ENCODE measurements at places on chromosomes 2 and 18.

DNA sequence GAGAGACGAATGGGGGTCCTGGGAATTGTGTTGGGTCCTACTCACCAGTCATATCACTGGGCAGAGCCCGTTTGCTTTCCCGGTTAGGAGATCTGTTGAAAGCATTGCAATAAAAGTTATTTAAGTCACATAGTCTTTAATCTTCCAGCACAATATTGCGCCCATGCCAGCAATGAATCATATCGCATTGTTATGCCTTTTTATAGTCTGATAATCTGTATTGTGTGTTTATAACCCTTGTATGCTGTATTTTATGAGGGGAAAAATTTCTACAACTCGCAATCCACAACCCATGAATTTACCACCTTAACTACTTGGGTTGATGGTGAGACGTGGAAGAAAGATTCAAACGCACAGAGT lies 211.9 kb upstream of the SMIM21 start:
- DNase-seq = no peak

- no peak for DNase-seq
Observed at GRCh38 chr2:134758633-134759032, 39.8 kb upstream of the TMEM163 start.

DNA sequence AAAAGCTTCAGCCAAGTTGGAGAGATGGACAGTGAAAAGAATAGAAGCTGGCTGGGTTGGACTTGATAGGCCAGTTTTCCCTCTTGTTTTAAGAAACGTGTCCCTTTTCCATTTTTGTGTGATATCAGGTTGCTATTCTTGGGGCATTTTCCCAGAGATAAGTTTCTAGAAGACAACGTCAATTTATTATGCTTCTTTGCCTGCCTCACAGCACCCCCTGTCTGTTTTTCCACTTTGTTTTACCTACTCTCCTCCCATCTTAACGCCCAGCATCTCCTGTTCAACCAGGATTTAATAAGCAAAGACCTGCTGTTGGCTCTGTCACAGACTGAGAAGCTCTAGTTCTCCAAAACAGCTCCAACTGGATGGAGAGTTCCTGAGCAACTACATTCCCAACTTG lies 317.8 kb upstream of the ZNF521 start:
- no peak for DNase-seq

DNA sequence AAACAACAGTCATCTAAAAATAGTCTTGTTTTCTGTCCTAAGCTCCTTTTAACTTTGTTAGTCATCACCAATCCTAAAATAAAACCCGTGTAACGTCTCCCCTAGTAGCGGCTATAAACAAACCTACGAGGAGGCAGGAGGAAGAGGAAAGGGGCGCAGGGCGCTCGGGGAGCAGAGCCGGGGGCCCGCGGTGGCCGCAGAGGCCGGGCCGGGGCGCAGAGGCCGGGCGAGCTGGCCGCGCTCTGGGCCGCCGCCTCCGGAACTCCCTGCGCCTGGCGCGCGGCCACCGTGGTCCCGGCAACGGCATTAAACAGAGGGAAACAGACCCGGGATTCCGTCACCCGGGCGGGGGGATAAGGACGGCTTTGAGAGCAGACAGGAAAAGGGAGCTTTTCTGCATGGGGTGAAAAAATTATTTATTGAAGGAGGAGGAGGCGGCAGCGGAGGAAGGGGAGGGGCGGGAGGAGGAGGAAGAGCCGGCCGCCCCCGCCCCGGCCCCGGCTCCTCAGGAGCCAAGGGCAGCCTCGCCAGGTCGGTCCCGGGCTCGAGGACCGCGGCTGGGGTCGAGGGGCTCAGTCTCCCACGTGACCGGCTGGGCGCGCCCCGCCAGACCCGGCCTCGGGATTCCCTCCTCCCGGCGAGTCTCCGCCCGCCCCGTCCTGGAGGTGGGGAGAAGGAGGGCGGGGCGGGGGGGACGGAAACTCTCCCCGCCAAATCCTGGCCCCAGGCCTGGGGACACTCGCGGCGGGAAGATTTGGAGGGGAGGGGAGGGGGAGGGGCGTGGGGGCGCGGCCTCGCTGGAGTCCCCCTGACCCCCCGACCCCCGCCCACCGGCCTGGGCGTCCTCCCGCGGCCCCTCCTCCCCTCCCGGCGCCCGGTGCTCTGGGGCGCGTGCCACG lies 1.8 kb upstream of the NFATC1 start:
- DNase-seq = peak; percentile 19

GRCh38 chr2:237625216-237625705 lies 2.1 kb upstream of the LRRFIP1 start:
- no peak for DNase-seq

- no peak for DNase-seq
Observed at GRCh38 chr2:224885836-224886547, 156.3 kb downstream of the DOCK10 start.

DNA sequence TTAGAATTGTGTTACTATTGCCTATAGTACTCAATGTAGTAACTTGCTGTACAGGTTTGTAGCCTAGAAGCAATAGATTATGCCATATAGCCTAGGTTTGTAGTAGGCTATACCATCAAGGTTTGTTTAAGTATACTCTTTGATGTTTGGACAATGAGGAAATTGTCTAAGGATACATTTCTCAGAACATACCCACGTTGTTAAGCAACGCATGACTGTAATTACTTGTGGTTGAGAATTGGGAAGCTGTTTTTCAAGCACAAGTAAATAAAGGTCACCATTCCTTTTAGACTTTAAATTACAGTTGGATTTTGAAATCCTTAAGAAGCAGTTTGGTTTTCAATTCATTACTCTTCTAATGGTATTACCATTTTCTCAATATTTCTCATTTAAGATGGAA lies 89.8 kb upstream of the KCNH7 start:
- no peak for DNase-seq

DNA sequence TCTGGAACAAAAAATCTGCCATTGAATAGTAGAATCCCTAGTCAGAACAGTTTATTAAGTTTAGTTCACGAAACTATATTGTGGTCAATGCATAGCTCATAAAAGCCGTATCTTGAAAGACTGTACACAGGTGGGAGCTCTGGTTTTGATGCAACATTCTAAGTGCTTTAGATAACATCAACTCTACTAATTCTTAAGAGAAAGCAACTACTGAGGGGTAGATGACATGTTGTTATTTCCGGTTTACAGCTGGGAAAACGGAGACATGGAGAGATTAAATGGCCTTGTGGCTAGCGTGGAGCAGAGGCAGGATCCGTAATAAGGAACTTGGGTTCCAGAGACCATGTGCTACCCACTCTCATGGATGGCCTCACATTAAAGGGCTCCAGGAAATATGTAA lies 4.2 kb upstream of the ITGA6 start:
- no peak for DNase-seq

GRCh38 chr2:189178726-189179569 lies 613 bp downstream of the COL5A2 start:
- DNase-seq = no peak

DNA sequence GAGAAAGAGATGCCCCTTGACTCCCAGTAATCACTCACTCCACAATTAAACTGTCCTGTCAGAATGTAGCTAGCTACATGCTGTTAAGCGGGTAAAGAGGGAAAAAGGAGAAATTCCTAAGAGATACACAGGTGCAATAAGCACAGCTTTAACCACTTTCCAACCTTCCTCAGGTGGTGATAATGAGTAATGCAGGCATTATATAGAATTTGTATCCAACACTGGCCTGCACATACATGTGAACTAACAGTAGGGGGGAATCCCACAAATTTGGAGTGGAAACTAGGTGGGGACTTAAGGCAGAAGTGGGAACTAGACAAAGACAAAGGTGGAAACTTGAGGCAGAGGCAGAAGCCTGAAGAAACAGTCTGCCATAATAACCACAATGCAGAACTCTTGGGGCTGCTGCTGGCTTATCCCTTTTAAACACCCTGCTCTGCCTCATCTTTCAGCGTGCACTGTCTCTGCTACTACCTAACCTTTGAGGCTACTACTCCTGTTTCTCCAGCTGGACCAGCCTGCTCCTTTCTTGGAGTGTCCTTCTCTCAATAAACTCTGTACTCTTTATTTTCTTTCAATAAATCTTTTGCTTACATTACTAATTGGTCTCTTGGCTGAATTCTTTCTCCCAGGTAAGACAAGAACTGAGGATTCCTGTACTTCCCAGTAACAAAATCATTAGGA lies 259.7 kb downstream of the PDE11A start:
- no peak for DNase-seq

GRCh38 chr2:176683618-176684111 lies 414.4 kb downstream of the MTX2 start:
- no peak for DNase-seq

DNA sequence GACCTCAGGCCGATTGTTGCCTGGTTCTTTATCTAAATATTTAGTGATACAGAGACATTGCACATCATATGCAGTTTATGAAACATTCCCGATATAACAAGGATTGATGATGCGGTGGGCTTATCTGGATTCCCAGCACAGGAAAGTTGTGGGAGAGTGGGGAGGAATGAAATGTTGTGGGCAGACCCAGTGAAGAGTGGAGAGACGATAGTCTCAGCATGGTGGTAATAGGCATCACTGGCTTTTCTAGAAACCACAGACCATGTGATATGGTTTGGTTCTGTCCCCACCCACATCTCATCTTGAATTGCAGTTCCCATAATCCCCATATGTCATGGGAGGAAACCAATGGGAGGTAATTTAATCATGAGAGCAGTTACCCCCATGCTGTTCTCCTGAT lies 34.8 kb upstream of the RND3 start:
- DNase-seq = no peak

GRCh38 chr2:173593109-173593508 lies 238.4 kb downstream of the CDCA7 start:
- DNase-seq = no peak

- no peak for DNase-seq
Observed at GRCh38 chr18:79596446-79597175, 83.0 kb upstream of the CTDP1 start.

- no peak for DNase-seq
Observed at GRCh38 chr2:25885933-25886332, 7.6 kb upstream of the ASXL2 start.

DNA sequence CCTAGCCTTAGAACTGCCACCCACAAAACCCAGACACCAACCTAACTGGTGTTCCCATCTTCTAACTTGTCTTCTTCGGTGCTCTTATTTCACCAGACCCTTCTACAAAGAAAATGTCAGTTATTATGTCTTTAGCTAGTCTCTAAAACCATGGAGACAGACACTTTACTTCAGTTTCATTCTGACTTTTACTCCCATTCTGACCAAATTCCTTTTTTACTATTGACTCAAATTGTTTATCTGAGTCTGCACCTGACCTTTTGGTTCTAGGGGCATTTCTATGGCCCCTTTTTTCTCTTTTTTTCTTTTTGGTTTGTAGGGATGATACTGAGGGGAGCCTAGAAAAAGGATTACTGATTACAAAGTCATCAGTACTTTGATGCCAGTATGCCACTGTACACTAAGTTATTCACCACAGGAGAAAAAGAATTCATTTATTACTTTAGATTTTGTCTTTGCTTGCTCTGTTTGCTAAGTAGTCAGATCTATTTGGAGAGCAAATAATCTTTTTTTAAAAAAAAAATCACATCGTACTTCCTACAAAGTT lies 6.8 kb upstream of the SLC1A4 start:
- no peak for DNase-seq

- DNase-seq = no peak
Observed at GRCh38 chr18:8045160-8045883, 478.2 kb downstream of the PTPRM start.

DNA sequence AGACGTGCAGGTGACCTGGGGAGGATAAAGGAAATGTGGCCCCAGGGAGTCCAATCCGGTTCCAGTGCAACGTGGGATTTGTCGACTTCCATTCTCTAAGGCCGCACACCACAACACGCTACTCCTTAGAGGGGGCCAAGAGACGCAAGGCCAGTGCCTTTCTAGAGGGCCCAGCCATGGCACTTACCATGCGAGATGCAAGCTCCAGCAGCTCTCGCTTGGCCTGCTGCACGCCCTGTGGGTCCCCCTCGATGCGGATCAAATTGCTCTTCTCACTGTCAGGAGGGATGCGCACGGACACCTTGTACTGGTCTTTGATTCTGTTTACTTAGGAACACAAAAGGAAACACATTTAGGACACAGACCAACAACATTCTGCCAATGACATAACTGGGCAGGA lies 61.2 kb downstream of the ANO7 start:
- DNase-seq = no peak

DNA sequence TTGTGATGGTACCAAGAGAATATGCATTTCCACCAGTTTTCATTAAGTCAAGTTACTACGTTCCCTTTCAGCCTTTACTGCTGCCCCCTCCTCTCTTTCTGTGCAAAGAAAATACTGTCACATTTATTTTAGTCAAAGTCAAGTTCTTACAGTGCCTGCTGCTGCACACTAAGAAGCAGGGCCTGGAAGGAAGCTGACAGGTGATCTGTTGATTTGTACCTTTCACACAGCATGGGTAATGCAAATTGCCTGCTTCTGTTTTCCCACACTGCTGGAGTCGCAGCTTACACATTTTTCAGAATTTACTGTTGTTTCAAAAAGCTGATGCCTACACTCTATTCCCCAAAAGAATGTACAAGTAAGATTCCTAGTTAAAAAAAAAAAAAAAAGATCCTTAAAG lies 48.7 kb upstream of the CD226 start:
- no peak for DNase-seq

GRCh38 chr2:13005761-13006335 lies 289.1 kb downstream of the TRIB2 start:
- DNase-seq = no peak
